ENCODE measurements at places on chromosomes 5 and 9. TPM values are rescaled to one million over a fixed set of nuclear protein-coding genes. Genes with fewer than 3 reads are reported as not detected.

The OR1L1 gene
- not detected for total RNA-seq

The SOX30 gene
- total RNA-seq = under 0.01 TPM

The TICAM2 gene
- 11.8 TPM for total RNA-seq

The CTNND2 gene
- total RNA-seq = not detected

The NUTM2F gene
- total RNA-seq = not detected

The BARHL1 gene
- not detected for total RNA-seq

The SPOCK1 gene
- total RNA-seq = 36.1 TPM

The BTNL3 gene
- total RNA-seq = not detected

The TRIM14 gene
- 7.0 TPM for total RNA-seq

The SPINK13 gene
- not detected for total RNA-seq

The KIF12 gene
- total RNA-seq = not detected

The ABITRAM gene
- total RNA-seq = 6.5 TPM

The NR6A1 gene
- 0.44 TPM for total RNA-seq

The LHX2 gene
- total RNA-seq = not detected

The DNAH5 gene
- 2.6 TPM for total RNA-seq

The RNF183 gene
- not detected for total RNA-seq
